ENCODE measurements at places on chromosomes 11 and 22. TPM values are rescaled to one million over a fixed set of nuclear protein-coding genes. Genes with fewer than 3 reads are reported as not detected.

The TMEM132A gene
- 8.3 TPM for total RNA-seq

The SCARF2 gene
- total RNA-seq = 14.4 TPM

The RRP7A gene
- total RNA-seq = 20.2 TPM

The CCDC88B gene
- 2.8 TPM for total RNA-seq

The TRIM48 gene
- not detected for total RNA-seq

The GP1BB gene
- total RNA-seq = 1.5 TPM

DNA sequence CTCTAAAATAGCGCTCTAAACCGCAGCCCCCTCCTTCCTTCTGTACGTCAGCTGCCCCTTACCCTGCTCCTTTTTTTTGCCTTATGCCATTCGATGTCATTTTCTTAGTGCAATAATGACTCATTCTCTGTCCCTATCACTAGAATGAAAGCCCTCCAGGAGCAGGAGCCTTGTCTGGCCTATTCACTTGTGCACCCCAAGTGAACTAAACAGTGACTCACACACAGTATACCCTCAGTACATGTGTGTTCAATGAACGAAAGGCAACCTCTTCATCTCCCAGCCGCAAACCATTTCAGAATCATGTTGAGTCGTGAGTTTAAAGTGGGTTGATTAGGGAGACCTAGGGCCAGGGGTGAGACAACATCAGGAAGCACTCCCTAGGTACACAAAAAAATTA lies 50.7 kb upstream of the SPATA19 start:
- H3K27ac ChIP-seq = no peak overlapping the region
- H3K27me3 ChIP-seq = no peaks in the 10 kb centered on the region
- H3K4me1 ChIP-seq = no peaks in the 10 kb centered on the region
- no peak overlapping the region for H3K4me3 ChIP-seq
- no peak for DNase-seq
- no peaks in the 10 kb centered on the region for H3K36me3 ChIP-seq

DNA sequence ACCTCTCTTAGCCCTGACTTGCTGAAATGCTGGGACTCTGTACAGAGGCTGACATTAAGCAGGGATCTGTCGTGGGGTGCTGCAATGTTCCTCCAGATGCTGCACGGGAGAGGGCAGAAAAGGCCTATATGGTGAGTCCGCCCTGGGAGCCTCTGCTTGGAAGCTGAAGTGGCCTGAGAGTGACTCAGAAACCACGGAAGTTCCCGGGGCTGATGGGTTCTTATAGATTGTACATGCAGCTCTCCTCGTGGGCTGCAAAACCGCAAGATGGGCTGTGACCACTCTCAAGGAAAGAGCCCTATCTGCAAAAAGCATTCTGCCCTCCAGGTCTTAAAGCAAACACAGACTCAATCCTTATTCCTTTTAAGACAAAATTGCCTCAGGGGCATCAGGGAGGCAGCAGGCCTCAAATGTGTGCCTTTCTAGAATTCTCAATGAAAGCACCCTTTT lies 5.8 kb upstream of the SLC43A3 start:
- H3K4me3 ChIP-seq = no peak overlapping the region
- H3K36me3 ChIP-seq = no peaks in the 10 kb centered on the region
- DNase-seq = no peak
- H3K27me3 ChIP-seq = no peaks in the 10 kb centered on the region

DNA sequence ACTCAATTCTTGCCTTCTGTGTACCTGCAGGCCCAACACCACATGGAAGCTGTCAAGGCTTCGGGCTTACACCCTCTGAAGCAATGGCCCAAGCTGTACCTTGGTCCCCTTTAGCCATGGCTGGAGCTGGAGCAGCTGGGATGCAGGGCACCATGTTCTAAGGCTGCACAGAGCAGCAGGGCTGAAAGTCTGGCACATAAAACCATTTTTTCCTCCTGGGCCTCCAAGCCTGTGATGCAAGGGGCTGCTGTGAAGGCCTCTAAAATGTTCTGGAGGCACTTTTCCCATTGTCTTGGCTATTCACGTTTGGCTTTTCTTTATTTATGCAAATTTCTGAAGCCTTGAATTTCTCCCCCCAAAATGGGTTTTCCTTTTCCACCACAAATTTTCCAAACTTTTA lies 102.1 kb upstream of the SLC5A12 start:
- no peak overlapping the region for H3K4me3 ChIP-seq
- no peaks in the 10 kb centered on the region for H3K36me3 ChIP-seq
- H3K4me1 ChIP-seq = no peaks in the 10 kb centered on the region
- H3K27ac ChIP-seq = no peak overlapping the region

DNA sequence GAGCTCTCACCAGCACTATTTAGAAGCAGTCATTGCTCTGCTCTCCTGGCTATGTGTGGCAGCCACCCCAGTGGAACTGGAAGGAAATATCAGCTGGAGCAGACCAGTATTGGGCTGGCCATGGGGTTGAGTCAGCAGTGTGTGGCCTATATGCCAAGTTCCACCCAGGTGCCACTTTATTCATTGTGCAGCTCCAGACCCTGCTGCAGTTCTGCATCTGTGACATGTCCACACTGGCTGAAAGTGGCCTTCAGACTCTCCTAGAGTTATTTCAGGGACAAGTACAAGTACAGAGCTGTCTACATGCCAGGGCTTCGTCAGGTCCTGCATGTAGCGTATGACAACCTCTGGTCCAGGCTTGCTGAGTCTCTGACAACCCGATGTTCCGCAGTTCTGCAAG lies 55.2 kb downstream of the CABIN1 start:
- no peak overlapping the region for H3K4me3 ChIP-seq
- peak; percentile 79 for DNase-seq
- peaks cover 22% of the 10 kb centered on the region for H3K4me1 ChIP-seq

- peak; percentile 35 for DNase-seq
- no peak overlapping the region for H3K4me3 ChIP-seq
- no peak overlapping the region for H3K27ac ChIP-seq
- H3K27me3 ChIP-seq = no peaks in the 10 kb centered on the region
- H3K36me3 ChIP-seq = no peaks in the 10 kb centered on the region
- H3K4me1 ChIP-seq = peaks cover 30% of the 10 kb centered on the region
Observed at GRCh38 chr11:46294365-46295309, 17.2 kb downstream of the CREB3L1 start.

GRCh38 chr11:94664346-94664745 lies 97.2 kb downstream of the PIWIL4 start:
- no peaks in the 10 kb centered on the region for H3K4me1 ChIP-seq
- H3K36me3 ChIP-seq = no peaks in the 10 kb centered on the region
- H3K4me3 ChIP-seq = no peak overlapping the region
- no peak for DNase-seq
- no peak overlapping the region for H3K27ac ChIP-seq
- H3K27me3 ChIP-seq = no peaks in the 10 kb centered on the region

DNA sequence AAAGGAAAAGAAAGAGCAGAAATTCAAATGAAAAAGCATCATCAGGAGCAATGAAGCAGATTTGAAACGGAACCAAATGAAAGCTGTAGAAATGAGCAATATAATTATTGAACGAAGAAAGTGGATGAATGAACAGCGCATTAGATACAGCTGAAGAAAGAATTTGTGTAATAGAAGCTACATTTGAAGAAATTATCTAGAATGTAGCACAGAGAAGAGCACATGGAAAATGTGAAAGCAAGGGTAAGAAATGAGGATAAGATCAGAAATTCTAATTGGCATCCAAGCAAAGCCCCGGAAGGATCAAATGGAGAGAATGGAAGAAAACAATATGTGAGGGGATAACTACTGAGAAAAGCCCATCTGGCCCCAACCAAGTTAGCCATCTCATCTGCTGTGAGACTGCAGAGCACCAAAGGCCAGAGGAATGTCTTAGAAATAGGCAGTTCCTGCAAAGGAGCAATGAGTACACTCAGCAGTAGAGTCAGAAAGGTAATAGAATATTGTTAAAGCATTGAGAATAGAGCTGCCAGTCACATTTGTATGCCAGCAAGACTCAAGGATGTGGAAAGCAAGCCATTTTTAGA lies 51.9 kb downstream of the MED15 start:
- peaks cover 5% of the 10 kb centered on the region for H3K36me3 ChIP-seq
- no peak overlapping the region for H3K4me3 ChIP-seq
- no peak for DNase-seq
- H3K27me3 ChIP-seq = no peaks in the 10 kb centered on the region
- peaks cover 8% of the 10 kb centered on the region for H3K4me1 ChIP-seq

DNA sequence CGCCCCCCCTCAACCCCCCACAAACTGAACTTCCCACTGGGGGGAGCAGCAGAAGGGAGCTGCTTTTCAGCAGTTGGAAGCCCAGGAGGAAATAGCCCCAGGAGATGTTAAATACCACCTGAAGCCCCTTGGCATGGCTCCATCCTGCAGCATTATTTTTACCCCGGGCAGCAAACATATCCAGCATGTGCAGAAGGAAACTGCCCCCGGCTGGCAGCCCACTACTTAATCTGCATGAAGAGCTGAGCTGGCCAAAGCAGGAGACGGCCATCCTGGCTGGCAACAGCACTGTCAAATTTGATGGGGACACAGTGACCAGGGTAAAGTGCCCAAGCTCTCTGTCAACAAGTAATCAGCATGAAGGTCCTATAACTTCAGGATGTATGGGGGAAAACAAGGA lies 32.0 kb downstream of the BUD13 start:
- no peak for DNase-seq
- H3K36me3 ChIP-seq = no peaks in the 10 kb centered on the region
- H3K4me3 ChIP-seq = no peak overlapping the region

- DNase-seq = no peak
- no peaks in the 10 kb centered on the region for H3K27me3 ChIP-seq
Observed at GRCh38 chr11:133127741-133128140, 404.6 kb downstream of the OPCML start.

- H3K27me3 ChIP-seq = no peaks in the 10 kb centered on the region
- no peak for DNase-seq
- H3K27ac ChIP-seq = no peak overlapping the region
- H3K4me3 ChIP-seq = no peak overlapping the region
- no peaks in the 10 kb centered on the region for H3K4me1 ChIP-seq
Observed at GRCh38 chr22:39732625-39733024, 160.9 kb downstream of the ENTHD1 start.

DNA sequence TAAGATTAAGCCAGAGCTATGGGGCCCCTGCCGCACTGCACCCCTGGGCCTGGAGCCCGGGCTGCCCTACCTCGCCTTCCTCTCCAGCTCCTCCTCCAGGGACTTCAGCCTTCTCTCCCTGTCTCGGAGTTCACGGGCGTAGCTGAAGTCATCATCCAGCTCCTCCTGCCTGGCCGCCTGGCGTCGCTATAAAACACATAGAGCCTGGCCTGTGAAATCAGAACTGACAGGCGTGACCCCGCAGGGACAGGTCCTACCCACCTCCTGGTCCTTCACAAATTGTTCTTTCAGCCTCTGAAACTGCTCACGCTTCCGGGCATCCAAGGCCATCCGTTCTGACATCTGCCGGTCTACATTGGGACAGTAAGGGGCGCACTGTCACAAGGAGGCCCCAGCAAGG lies 20.8 kb downstream of the TUBGCP6 start:
- DNase-seq = no peak
- H3K4me3 ChIP-seq = no peak overlapping the region
- H3K36me3 ChIP-seq = peaks cover 59% of the 10 kb centered on the region
- H3K4me1 ChIP-seq = peaks cover 5% of the 10 kb centered on the region
- H3K27me3 ChIP-seq = no peaks in the 10 kb centered on the region
- H3K27ac ChIP-seq = no peak overlapping the region

GRCh38 chr22:39144101-39144767 lies 8.2 kb downstream of the CBX7 start:
- H3K4me3 ChIP-seq = peak overlapping the region; percentile 60
- no peaks in the 10 kb centered on the region for H3K27me3 ChIP-seq
- H3K36me3 ChIP-seq = no peaks in the 10 kb centered on the region

DNA sequence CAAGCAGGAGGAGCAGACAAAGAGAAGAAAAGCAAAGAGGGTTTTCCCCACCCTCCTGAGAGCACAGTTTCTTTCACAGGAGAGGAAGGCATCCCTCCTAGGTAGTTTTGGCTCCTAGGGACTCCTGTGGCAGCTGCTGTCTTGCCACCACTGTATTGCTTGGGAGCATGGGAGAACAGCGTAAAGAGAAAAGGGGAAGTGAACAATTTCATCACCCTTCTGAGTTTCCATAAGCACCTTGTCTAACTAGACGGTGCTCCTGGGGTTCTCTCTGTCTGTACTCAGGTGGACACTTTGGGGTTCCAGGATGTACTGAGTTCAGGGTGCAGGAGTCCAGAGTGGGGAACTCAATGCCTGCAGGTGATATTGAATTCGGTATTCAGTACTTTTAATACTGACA lies 1430.5 kb downstream of the TBC1D22A start:
- DNase-seq = no peak
- no peaks in the 10 kb centered on the region for H3K4me1 ChIP-seq
- H3K27me3 ChIP-seq = no peaks in the 10 kb centered on the region
- no peak overlapping the region for H3K27ac ChIP-seq
- H3K36me3 ChIP-seq = no peaks in the 10 kb centered on the region

DNA sequence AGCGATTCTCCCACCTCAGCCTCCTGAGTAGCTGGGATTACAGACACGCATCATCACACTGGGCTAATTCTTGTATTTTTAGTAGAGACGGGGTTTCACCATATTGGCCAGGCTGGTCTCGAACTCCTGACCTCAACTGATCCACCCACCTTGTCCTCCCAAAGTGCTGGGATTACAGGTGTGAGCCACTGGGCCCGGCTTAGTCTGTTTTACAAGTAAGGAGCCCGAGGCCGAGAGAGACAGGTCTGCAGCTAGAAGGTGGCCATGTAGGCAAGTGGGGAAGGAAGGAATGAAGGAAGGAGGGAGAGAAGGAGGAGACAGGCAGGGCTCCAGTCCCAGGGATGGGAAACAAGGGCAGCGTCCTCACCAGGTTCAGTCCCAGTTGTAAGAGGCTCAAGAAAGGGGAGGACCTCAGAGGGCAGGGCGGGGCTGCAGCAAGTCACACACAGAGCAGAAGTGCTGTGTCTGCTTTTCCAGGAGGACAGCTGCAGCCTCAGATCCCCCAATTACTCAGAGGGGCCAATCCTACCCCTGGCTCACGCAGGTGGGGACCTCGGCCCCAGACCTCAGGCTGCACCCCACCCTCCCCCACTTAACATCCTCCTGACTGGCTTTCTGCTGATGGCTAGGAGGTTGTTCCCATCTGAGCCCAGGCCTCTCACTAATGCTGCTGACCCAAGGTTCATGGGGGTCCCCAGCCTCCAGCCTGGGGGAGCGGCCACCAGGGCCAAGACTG lies 53.8 kb upstream of the PRR5 start:
- H3K4me3 ChIP-seq = no peak overlapping the region
- H3K4me1 ChIP-seq = peaks cover 6% of the 10 kb centered on the region
- no peak overlapping the region for H3K27ac ChIP-seq

DNA sequence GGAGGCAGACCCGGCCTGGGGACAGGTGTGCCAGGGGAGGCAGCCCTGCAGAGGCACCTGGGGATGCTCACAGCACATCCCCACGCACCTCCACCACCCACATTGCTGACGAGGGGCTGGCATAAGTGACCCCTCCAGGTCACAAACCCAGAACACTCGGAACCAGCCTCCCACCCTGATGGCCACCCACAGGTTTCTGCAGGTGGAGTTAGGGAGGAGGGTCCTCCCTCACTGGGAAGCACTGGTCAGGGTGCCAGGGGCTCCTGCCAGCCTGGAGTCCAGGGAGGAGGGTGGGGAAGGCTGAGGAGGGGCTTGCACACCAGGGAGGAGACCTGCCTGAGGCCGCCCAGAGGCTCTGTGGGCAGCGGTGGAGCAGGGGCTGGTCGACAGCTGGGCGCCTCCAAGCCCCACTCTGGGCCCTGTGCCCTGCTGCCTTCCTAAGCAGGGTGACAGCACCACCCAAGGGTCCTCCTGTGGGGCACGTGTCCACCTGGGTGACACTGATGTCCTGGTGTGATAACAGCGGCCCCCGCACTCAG lies 51.0 kb upstream of the CARS1 start:
- H3K36me3 ChIP-seq = no peaks in the 10 kb centered on the region
- DNase-seq = no peak
- no peak overlapping the region for H3K4me3 ChIP-seq
- no peaks in the 10 kb centered on the region for H3K4me1 ChIP-seq
- H3K27ac ChIP-seq = no peak overlapping the region

Data from thyroid gland (tissue), 4 donors.